GM12878 (cell line): ENCODE measurements at places on chromosomes 1 and 21. TPM values are rescaled to one million over a fixed set of nuclear protein-coding genes. Genes with fewer than 3 reads are reported as not detected.

Gene LMX1A
- not detected in 2 replicates for total RNA-seq

Gene RHD
- total RNA-seq, result 0.13 TPM in 1 of 2 replicates, not detected in the other

Gene PLCH2
- total RNA-seq, result 0.62 and 0.74 TPM in 2 replicates

DNA sequence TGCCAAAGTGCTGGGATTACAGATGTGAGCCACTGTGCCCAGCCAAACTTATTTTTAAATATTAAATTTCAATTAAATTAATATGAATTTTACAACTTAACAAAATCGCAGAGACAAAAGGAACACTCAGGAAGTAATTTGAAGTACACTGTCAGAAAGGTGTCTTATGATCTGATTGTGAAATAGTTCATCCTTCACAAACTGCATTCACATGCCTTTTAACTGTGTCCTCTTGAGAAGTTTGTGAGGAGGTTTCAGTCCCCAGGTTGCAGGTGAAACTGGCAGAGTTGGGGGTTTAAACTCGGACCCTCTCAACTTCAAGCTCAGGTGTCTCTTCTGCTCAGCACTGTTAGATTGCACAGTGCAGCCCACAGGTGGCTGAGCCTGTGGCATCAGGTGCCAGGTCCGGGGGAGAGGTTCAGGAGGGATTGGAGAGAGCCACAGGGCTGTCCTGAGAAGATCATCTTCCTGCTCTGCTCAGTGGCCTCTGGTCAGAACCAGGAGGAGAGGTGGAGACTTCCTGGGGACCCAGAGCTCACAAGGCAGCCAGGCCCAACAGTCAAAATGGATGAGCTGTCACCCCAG is 152.3 kb upstream of the RAB4A start:
- no peak for DNase-seq

GRCh38 chr1:89996450-89997110 is 1.7 kb downstream of the ZNF326 start:
- no peak for DNase-seq

DNA sequence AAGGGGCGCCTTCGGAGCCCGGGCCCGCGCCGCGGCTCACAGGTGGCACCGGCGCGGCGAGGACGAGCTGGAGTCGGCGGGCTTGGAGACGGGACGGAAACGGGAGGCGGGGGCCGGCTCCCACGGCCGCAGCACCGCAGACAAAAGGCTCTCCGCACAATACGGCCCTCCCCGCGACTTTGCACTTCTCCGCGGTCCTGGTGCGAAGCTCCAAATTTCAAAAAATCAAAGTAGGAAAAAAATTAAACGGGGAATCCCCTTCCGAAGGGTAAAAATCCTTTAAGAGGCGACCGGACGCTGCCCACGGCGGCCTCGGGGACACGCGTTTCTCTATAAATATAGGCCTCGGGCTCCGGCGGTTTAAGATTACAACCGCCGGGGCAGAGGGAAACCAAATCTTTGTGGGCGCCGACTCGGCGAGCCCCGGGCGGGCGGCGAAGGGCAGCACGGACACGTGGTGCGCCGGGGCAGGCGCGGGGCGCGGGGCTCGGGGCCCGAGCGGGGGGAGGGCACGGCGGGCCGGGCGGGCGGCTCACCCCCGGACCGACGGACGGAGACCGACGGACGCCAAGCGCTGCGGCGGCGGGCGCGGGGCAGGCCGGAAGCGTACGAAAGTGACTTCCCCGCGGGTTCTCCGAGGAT is 453 bp downstream of the PABPC4 start:
- DNase-seq, result no peak
